ENCODE measurements at places on chromosomes 3 and 15.
A peak's percentile ranks its signal among the peaks of the same experiment; 100 is the strongest.

DNA sequence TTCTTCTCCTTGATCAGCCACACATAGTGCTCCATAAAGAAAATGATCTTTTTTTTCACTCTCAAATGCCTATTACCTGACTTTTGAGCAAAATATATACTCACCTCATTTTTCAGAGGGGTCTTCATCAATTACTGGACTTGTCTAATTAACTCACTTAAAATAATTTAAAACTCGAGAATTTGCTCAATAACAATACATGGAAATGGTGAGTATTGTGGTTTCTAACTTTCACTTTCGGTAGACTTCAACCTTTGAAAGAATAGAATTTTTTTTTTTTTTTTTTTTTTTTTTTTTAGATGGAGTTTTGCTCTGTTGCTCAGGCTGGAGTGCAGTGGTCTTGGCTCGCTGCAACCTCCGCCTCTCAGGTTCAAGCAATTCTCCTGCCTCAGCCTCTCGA, 17.7 kb upstream of the EPHB1 start:
- DNase-seq, result no peak

- DNase-seq, result no peak
Measured at GRCh38 chr3:65827076-65827475, 211.6 kb downstream of the MAGI1 start.

GRCh38 chr15:48477795-48478360, 146.6 kb downstream of the DUT start:
- no peak for DNase-seq

DNA sequence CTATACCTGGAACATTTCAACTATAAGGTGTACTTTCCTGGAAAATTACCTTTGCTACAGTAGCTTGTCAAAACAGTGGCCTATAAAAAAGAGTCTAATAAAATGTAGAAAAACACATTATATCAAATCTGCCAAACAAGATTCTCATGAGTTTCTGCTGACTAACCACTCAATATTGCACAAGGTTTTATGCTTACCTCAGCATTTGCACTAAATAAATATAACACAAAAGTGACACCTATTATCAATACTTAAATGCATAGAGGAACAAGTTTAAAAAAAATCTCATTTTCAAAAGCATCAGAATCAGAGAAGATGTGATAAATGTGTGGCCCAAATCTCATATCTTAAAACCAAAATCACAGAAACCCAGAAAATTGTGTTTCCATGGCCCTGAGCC, 281.4 kb downstream of the RSL24D1 start:
- DNase-seq, result no peak

DNA sequence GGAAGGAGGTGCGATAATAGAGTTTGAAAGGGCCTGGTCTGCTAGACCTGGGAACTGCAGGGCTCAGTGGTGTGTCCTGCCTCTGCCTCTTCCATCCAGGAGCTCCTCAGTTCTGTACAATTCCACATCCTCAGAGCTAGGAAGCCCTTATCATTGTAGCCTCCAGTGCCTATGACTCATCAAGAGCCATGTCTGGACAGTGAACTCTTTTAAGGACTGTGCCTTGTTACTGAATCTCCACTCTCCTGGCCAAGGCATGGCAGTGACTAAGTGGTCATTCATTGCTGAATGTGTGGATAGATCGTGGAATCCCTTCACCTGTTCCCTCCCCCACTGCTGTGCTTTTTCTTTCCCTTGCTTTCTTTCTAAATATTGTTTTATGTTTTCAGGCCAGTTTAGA, 2.9 kb downstream of the TIMP4 start:
- DNase-seq, result no peak

- DNase-seq, result peak; percentile 2
Measured at GRCh38 chr3:76107935-76108570, 322.7 kb upstream of the ZNF717 start.

DNA sequence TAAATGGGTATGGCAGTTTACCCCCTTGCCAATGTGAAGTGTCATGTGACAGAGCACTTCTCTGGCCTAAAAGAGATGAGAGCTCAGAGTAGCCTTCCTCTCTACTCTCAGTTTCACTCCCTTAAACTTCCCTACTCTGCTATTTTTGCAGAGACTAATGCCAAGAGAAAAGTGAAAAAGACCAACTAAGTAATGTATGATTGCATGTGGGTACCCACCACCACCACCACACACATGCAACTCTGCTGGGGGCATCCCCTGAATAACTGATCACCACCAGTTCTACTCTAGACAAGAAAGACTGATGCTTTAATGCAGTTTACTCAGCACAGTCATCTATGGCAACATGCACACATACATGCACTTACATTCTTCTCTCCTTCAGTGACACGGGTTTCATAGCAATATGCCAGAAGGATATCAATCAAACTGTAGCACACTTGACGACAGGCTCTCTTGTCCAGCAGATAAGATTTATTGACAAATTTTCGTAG, 31.3 kb downstream of the SHQ1 start:
- peak; percentile 11 for DNase-seq

- DNase-seq, result no peak
Measured at GRCh38 chr3:136772709-136773108, 20.5 kb upstream of the STAG1 start.

- no peak for DNase-seq
Measured at GRCh38 chr3:100614941-100615340, 5.5 kb downstream of the ADGRG7 start.

- DNase-seq, result no peak
Measured at GRCh38 chr15:61907753-61908086, 152.5 kb downstream of the VPS13C start.

GRCh38 chr3:152399374-152399773, 130.6 kb downstream of the MBNL1 start:
- DNase-seq, result no peak

GRCh38 chr3:11230125-11230524, 42.1 kb upstream of the ATG7 start:
- no peak for DNase-seq

GRCh38 chr15:101126618-101127505, 125.0 kb downstream of the CHSY1 start:
- DNase-seq, result peak; percentile 34

GRCh38 chr3:6362406-6362805, 498.5 kb upstream of the GRM7 start:
- DNase-seq, result no peak

- no peak for DNase-seq
Measured at GRCh38 chr15:47711655-47712054, 5.7 kb upstream of the SEMA6D start.

GRCh38 chr3:168645180-168645579, 549.5 kb upstream of the GOLIM4 start:
- DNase-seq, result no peak

DNA sequence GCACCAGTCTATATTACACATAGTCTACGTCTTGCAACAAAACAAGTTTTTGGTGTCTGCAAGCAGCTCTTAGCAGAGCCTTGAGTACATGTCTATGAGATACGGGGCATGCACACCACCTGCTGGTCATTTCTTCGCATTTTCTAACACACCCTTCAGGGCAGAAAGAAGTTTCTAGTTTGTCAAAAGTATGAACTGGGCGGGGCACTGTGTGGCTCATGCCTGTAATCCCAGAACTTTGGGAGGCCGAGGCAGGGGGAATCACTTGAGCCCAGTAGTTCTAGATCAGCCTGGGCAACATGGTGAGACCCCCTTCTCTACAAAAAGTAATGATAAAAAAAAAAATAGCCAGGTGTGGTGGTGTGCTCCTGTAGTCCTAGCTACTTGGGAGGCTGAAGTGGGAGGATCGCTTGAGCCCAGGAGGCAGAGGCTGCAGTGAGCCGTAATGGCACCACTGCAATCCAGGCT, 64.2 kb upstream of the ARL8B start:
- peak; percentile 84 for DNase-seq

DNA sequence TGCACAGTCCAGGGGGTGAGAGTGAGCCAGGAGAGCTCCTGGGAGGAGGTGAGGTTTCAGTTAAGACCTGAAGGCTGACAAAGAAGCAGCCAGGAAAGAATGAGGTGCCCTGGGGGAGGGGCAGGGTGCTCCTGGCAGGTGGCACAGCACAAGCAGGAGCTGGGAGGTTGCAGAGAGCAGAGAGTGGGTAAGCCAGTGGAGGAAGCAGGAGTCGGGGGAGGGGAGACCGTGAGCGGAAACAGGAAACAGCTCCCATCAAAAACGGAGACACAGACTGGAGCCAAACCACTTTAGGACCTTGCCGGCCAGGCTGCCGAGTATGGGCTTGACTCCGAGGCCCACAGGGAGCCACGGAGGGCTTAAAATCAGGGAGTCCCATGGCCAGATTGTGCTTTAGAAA, 12.1 kb upstream of the FBLN2 start:
- DNase-seq, result no peak

DNA sequence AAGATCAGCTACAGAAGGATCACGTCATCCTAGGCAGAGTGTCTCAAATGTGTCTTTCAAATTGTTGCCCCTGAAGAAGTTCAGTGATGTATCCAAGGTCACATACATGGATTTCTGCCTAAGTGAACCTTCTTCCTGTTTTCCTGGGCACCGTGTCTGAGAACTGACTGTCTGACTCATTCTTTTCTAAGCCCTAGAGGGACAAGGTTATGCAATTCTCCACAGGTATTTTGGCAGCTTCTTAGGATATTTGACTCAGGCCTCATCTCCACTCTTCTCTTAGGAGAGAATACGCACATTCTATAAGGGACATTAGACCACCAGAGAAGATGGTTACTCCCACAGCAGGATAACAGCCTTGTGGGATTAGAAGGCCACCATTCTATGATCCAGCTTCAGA, 391.9 kb upstream of the THBS1 start:
- DNase-seq, result no peak

DNA sequence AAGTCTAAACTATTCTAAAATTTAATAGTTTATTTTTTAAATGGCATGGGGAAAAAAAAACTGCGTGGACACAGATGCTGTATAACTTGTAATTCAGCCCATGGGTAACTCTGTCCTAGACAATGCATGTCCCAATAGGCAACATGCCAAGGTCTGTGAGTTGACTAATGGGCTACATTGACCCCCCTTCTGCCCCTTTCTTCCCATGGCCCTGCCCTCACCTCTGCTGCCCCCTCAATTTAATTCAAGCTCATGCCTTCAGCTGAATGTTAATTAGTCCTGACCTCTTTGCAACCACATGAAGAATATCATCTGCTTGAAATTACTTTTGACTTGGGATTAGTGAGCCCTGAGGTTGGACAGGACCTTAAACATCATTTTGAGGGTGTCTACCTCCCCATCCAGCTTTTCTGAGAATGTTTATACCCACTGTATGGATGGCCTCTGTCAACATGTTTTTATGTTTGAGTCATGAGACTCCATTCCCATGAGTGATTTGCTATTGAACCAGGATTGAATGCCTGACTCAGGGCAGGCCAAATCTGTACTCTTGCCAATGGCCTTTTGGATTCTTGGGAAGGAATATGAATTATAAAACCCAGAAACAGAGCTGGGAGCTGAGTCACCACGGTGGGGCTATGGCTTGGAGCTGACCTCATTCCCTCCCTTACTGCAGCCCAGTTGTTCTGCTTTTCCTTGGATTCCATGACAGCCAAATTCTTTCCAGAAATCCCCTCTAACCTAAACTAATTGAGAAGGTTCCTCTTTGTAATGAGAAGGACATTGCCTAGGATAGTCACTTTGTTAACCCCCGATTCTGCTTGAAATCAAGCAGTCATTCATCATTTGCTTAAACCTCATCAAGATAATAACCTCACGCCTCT, 33.5 kb upstream of the PDE8A start:
- no peak for DNase-seq

DNA sequence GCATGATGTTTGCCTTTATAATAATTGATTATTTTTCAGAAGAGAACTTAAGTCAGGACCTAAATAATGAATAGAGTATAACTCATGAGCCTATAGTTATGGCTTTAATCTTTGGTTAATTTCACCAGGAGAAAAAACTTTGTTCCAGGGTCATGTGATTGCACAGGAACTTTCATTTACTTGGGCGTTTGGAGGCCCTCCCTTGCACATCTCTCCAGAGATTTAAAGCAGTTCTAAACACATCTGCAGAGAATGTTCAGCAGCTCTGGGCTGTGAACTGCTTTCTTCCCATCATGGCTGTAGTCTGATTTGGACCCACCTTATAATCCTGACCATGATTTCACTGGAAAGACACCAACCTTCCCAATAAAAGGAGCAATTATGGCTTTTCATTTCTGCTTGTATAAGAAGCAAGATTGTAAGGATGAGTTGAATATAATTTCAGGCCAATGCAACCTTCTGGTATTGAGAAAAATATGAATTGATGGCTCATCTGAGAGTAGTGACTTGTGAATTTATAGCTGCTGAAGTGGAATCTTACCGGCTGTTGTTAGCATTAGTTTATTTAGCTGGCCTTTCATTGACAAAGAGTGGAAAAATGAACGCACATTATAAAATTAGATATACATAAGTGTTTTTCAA, 80.9 kb upstream of the PRTG start:
- no peak for DNase-seq

DNA sequence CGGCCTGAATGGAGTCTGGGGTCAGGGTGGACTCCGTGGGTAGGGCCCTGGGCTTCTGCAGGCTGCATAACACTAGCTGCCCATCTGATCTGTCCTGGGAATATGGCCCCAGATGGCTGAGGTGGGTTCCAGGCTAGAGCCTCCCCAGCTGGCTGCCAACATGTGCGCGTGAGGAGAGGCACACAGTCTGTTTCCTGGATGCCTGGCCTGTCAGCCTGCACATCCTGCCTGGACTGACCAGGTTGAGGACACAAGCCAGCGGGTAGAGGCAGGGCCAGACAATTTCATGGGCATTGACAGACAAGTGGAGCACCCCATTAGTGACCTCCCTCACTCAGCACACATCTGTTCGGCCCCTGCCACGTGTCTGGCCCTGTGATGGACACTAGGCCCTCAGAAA, 29.8 kb upstream of the RPL29 start:
- DNase-seq, result no peak

DNA sequence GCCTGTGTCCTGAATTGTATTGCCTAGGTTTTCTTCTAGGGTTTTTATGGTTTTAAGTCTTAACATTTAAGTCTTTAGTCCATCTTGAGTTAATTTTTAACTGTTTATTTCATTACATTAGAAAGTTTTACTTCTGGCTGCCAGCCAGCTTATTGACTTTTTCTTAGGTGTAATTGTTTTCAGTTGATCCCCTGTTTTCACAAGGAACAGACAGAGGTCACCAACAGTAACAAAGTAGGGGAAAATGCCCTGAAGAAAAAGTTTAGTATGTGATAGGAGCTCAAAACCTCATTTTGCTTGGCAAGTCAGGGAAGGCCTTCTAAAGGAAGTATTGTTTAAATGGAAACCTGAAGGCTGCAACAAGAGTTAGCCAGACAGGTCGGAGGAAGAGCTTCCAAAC, 10.4 kb downstream of the WDR48 start:
- DNase-seq, result no peak

GRCh38 chr15:47265686-47266085, 451.6 kb upstream of the SEMA6D start:
- no peak for DNase-seq

DNA sequence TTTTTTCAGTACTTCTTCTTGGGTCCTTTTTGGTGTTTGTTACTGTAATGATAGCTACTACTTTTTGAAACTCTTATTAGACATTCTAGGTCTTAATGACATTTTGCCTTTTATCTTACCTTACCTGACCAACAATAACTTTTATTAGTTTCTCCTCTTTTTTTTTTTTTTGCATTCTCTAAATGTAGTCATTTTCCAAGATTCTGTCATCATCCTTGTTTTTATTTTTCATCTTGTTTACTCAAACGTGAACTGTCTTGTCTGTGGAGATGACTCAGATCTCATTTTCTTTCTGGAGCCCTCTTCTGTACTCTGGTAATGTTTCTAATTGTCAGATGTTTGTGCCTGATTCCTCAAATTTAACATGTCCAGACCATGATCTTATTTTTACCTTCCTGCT, 2.9 kb downstream of the ABHD5 start:
- DNase-seq, result no peak
